ENCODE measurements at places on chromosomes 12 and 14. TPM values are rescaled to one million over a fixed set of nuclear protein-coding genes. Genes with fewer than 3 reads are reported as not detected.

- DNase-seq = no peak
These were observed 90.3 kb downstream of the RFX4 start for GRCh38 chr12:106673141-106673540.

- DNase-seq = peak; percentile 16
These were observed 52.1 kb upstream of the AEBP2 start for GRCh38 chr12:19387161-19387560.

DNA sequence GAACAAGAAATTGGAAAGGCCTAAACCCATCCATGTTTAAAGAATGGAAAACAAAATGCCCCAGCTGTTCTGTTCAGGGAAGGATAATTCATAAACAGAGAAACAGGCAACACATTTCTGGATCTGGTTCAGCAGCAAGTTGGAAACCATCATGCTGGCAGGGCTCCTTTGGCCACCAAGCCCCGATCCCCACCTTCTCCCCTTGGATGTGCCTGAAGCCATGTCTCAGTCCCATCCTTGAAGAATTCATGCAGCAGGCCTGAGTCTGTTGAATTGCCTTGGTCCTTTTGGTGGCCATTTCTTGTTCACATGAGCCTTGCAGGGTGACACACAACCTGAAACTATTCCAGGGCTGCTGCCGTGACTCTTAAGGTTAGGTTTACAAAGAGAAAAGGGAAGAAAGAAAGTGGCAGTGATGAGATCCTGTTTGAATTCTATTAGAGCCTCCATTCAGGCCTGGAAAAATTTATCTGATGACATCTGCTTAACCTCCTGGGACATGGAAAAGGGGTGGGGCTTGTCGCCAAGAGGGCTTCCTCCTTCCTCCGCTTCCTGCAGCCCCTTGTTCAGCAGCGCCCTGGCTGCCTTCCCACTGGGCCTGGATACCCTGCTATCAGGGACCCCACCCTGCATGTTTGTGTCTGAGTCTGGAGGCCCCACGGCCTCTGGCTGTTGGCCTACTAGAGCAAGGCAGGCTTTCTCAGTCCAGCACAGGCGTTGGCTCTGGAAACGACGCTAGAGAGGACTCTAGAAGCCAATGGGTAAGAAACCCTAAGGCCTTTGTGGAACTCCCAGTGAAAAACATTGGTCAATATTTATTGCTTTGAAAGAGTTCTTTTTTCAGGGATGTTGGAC, 341.9 kb downstream of the C12orf75 start:
- peak; percentile 12 for DNase-seq

GRCh38 chr12:3362737-3363136, 128.3 kb upstream of the PRMT8 start:
- DNase-seq = no peak

- no peak for DNase-seq
These were observed 758.3 kb downstream of the C12orf50 start for GRCh38 chr12:87270919-87271318.

DNA sequence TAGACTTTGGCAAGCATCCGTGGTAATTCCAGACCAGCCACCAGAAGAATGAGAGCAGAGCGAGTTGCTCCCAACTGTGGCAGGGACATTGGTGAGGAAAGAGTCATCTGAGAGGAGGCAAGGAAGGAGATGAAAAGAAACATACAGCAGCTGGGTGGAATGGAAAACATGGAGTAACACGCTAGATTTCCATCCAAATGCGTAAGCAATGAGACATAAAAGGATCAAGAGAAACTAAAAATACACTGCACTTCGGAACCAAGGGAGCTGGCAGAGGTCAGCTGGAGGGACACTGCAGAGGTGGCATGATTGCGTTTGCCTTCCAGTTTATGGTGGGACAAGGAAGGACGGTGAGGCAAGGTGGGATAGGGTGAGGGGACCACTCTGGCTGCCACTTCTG, 82.9 kb downstream of the DDX51 start:
- no peak for DNase-seq

GRCh38 chr14:54570631-54571415, 3.9 kb downstream of the SAMD4A start:
- DNase-seq = no peak

TPH2 gene
- total RNA-seq = not detected

LMNTD1 gene
- not detected for total RNA-seq

IFT43 gene
- total RNA-seq = 42.6 TPM

EEA1 gene
- 30.0 TPM for total RNA-seq
